ENCODE measurements at places on chromosomes 4 and X.

GRCh38 chr4:53748328-53748772, 157.1 kb upstream of the LNX1 start:
- DNase-seq = peak; percentile 48

DNA sequence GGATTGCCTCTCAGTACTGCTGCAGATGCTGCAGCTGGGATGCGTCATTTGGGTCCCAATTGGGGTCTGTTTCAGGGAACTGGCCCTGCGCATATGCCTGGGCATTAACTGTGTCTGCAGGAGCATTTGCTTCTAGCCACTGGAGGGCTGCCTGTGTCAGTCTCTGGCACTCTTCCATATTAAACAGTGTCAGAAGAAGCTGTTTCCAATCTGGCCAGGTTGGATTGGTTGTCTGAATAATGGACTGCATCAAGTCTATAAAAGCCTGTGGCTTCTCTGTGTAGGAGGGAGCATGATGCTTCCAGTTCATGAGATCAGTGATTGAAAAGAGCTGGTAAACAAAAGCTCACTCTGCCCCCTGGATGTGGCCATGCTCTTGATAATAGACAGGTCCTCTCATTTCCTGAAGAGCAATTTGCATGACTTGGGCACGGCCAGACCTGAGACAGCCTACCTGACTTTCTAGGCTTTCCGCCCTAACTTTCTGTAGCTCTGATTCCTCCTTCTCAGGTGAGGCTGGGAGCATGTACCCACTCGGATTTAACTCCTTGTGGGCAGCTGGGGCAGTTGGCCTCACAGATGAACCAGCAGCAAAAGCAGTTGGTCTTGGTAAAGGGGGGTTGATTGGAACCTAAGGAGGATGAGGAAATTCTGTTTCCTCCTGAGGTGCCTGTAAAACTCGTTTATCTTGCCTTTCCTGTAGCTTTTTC, 29.2 kb downstream of the SULT1E1 start:
- DNase-seq = no peak

DNA sequence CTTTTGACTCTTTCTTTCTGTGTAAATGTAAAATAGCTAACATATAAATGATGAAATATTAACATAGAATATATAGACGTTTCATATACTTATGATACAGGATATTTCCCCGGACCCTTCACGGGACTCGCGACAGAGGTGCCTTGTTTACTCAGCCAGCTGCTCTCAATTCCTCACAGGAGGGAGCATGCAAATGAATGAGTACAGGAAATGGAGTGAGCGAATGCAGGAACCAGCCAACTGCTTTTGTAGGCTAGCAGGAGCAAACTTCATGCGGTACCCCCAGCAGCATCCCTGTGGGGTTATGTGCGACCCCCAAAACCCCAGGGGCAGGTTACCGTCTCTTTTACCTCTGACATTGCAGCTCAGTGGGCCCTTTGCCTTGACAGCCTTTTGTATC, 110.3 kb upstream of the PDHA2 start:
- DNase-seq = no peak

- peak; percentile 49 for DNase-seq
Measured at GRCh38 chr4:56261027-56261426, 126.3 kb downstream of the AASDH start.

DNA sequence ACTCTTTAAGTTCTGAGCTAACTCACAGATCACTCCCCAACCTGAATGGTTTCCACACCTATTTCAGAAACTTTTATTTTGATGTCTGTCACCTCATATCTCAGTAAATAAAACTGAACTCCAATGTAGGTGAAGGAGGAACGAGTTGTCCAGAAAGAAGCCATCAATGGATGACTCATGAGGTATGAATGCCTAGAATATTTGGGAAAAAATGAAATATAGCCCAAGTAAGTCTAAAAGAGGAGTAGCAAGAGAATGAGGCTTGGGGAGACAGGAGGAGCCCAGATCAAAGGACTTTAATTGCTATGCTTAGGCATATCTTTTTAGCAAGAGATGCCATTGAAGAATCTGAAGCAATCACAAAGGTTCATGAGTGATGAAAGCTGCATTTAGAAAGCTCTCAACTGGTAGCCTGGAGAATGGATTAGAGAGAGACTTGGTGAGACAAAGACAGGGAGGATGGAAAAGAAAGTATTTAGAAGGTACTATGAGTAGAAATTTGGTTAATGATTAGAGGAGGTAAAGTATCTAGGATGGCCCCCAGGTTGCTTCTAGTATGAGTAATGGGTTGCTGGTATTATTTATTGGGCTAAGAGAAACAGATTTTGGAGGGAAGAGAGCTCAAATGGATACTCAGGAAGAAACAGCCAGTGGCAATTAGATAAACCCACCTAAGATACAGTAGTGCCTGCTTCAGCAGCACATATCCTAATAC, 39.4 kb downstream of the NOCT start:
- DNase-seq = no peak

DNA sequence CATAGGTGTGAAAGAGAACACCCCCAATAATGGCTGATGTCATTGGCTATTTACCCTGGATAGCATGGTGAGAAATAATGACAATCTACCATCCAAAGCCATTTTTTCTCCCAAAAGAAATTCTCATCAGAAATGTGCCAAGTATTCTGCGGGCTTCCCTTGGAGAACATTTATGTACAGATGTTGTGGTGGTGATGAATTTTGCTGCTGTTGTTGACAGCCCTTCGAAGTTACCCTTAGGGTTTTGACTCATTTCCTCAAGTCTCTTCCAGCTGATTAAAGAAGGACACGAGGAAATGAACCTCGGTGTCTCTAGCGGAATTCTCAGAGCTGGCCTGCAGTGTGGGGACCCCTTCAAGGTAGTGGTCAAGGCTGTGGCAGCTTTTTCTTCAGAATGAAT, 3.4 kb downstream of the KIT start:
- peak; percentile 7 for DNase-seq

DNA sequence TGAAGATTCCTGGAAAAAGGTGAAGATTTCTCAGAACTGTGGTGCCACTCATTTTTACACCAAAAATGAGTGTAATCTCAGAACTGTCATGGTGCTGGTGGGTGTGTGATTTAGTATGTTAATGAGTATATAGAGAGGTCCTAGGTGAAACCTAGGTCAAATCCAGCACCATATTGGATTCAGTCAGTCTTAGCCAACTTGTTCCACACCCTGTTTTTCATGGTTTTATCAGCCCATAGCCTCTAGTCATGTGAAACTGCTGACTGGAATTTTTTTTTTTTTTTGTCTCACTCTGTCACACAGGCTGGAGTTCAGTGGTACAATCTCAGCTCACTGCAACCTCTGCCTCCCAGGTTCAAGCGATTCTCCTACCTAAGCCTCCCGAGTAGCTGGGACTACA, 58.0 kb downstream of the LAS1L start:
- no peak for DNase-seq

DNA sequence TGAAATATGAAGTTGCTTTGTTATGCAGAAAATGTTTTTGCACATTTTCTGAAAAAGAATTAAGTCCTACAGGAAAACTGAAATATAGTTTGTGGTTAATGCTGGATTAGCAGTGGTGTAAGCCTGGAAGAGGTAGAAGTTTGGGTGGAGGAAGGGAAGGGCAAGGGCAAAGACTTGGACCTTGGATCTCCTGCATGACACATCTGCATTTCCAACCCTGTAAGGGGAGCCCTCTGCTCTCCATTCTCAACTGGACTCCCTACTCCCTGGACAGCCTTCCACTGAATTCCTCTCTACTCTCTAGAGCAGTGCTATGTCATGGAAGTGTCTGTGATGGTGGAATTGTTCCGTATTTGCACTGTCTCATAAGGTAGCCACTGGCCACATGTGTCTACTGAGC, 4.6 kb downstream of the CASP6 start:
- DNase-seq = no peak

Data from inflammatory macrophage treated with lipopolysaccharide for 4 hours (primary cell).